ENCODE measurements at places on chromosomes 1 and 21.

- DNase-seq: no peak
These were observed 253.6 kb upstream of the IRF2BP2 start for GRCh38 chr1:234863551-234863971.

DNA sequence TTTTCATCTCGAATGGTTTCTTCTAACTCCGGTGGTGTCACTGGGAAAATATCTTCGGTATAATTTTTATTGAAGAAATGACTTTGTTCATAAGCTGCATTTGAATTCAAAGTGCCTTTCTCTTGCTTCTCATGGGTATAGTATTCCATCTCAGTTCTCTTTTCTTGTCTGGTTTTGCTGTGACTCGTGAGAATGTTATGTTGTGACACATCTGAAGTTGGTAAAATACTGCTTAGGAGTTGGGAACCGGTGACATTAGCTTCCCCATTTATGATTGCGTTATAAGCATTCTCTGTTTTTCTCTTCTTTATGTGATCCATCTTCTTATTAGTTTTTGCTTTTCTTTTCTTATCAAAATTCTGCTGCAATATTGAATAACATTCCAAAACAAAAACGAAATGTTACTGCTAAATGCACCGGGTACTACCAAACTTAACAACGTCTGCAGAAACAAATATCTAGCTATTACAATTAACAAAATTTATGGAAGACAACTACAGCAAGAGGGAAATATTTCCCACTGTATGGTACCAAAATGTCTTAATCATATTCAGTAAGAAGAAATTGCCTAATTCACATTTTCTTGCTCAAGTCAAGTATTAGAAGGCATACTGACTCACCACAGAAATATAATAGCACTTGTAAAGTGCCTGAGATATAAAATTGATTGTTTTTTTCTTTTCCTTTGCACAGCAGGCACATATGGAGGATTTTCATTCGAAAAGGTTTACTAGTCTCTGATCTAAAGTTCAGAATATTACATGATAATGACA lies 15.5 kb downstream of the LRIF1 start:
- DNase-seq: no peak

DNA sequence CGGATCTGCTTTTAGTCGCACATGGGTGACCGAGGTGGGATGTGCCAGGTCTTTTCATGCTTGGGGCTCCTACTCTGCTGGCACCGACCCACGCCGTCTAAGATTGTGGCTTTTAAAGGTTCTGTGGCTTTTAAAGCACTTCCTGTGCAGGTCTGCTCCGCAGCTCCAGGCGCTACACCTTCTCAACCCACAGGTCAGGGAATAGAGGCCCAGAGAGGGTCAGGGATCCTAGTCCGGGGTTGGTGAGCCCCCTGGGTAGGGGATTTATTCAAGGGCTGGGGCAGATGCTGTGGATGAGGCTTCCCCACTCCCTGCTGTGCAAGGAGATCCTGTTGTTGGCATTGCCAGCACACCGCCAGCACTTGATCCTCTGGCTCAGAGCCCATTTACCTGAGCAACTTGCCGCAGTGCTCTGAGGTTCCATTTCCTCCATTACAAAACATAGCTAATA lies 212.8 kb upstream of the RAB4A start:
- peak; percentile 33 for DNase-seq

DNA sequence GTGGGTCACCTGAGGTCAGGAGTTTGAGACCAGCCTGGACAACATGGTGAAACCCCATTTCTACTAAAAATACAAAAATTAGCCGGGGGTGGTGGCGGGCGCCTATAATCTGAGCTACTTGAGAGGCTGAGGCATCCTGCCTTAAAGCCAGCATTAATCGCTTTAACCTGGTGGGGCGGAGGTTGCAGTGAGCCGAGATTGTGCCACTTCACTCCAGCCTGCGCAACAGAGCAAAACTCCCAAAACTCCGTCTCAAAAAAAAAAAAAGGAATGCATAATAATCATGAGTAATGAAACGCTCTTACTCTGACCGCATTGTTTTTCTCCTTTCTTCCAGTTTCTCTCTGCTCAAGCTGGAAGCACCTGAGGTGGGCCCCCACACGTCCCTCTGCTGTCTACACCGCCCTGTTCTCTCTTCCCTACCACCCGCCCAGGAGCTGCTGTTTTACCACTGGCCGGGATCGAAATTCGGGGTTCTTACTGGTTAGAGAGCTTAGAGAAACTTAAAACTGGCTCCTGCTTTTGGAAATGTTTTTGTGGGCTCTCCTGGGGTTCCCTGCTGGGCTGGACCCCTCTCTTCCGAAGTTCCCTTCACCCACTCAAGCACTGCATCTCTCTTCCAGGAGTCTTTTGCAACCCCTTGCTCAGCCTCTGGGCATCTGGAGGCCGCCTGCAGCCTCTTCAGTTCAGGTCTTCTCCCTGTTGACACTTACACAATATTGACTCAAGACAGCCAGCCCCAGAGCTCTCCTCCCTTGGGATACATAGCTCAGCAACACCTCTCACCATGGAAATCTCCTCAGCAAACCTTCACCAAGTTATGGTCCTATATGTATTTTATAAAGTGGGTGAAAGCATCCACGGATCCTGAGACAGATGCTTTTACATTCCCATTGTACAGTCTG lies 62.5 kb downstream of the FAM163A start:
- no peak for DNase-seq

GRCh38 chr1:235093696-235094592 lies 34.7 kb downstream of the TOMM20 start:
- peak; percentile 60 for DNase-seq

DNA sequence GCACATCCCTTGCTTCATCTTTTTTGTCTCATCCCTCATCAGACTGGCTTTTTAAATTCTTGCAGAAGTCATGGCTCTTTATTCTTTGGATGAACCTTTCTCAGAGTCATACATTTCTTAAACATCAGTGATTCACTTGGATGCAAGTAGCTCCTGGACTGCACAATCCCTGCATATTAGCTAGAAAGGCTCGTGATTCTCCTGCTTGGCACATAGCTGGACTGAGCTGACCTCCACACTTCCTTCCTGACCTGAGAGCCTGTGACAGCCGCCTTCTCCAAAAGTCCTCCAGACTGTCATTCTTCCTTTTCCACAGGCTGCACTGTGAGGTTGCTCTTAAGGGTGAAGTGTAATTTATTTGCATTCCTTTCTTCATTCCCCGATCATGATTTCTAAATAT lies 109.4 kb downstream of the RGL1 start:
- DNase-seq: no peak

GRCh38 chr1:119516680-119517079 lies 9.7 kb downstream of the HSD3B1 start:
- DNase-seq: no peak

- no peak for DNase-seq
These were observed 247.9 kb downstream of the GRIK3 start for GRCh38 chr1:36786425-36786824.

DNA sequence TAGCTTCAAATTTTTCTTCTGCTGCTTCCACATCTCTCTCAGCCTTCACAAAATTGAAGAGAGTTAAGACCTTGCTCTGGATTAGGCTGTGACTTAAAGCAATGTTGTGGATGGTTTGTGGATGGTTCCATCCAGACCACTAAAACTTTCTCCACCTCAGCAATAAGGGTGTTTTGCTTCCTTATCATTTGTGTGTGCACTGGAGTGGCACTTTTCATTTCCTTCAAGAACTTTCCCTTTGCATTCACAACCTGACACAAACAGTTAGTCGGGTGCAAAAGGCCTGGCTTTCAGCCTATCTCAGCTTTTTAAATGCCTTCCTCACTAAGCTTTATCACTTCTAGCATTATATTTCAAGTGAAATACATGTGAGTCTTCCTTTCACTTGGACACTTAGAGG lies 30.3 kb downstream of the DENND1B start:
- no peak for DNase-seq

- no peak for DNase-seq
These were observed 6.9 kb downstream of the CAMK1G start for GRCh38 chr1:209590405-209590804.

DNA sequence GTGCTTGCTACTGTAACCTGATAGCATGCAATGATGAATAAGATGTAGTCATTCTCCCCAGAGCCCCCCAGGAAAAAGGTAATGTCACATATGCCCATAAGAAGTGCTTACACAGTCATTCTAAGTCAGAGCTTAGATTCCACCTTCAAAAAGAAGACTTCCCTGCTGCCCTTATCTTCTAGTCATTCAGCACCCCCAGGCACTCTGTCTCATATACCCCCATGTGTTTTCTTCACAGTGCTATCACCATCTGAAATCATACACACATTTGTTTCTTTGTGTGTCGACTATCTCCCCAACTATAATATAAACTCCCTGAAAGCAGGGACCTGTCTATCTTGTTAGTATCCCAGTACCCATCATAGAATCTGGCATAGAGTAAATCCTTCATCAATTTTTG lies 16.2 kb upstream of the OTUD3 start:
- DNase-seq: no peak

DNA sequence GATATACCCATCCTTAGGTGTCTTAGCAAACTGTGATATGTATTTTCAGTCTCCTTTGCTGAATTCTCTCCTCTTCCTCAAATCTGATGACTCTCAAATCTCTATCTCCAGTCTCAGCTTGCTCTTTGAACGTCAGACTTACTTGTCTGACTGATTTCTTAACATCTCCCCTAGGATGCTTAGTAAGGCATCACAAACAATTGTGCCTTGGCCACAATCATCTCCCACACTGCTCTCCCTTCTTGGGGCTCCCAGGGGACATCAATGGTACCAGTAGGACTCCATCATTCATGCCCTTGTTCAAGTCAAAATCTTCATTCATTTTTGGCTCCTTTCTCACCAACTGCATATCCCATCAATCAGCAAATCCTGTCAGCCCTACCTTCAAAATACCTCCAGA lies 42.0 kb downstream of the GNG12 start:
- DNase-seq: no peak

DNA sequence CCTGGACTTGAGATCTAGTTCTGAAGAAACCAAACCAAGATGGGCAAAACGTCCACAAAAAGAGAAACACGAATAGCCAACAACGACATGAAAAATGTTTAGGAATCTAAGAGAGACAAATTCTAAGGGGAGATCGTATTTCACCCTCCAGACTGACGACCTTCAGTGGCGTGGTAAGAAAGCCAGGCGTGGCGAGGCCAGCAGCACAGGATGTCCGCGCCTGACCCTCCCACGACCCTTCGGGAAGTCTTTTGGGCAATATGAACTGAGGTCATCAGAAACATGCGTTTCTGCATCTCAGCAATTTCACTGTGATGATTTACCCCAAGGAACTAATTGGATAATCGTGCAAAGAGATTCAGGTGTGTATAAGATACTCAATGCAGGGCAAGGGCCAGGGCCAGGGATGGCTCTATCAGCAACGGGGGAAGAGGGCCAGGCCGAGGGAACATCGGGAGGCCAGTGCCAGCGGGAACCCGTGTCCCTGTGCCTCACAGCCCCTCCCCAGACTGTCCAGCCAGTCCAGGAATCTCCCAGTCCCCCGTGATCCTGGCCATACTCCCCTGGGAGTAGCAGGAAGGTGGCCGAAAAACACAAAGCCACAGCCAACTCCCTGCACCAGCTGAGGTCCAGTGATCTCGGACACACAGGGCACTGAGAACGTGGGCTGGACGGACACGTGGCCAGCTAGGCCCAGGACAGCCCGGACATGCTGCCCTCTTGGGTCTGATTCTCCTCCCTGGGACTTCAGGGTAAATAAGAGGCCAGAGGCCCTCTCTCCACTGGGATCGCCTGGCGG lies 53.6 kb upstream of the ADARB1 start:
- DNase-seq: no peak

GRCh38 chr1:73644198-73644597 lies 553.8 kb downstream of the LRRIQ3 start:
- no peak for DNase-seq

GRCh38 chr1:112985123-112985522 lies 29.1 kb upstream of the SLC16A1 start:
- DNase-seq: no peak

DNA sequence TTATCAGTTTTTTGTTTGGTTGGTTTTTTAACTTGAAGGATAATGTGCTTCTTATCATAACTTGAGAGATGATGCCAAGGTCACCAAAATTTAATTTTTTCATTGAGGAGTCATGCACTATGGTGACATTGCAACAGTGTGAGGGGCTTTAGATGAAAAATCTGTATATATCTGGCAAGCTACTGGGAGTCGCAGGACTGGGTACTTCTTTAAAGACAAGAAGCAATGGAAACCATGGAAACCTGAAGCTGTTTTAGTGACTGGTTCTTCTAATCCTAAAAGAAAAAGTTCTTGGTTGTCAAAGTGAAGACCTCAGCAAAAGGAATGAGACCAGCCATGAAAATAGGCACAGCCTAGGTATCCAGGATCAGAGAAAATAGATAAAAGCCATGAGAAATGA lies 31.1 kb downstream of the ZC3H11B start:
- no peak for DNase-seq

DNA sequence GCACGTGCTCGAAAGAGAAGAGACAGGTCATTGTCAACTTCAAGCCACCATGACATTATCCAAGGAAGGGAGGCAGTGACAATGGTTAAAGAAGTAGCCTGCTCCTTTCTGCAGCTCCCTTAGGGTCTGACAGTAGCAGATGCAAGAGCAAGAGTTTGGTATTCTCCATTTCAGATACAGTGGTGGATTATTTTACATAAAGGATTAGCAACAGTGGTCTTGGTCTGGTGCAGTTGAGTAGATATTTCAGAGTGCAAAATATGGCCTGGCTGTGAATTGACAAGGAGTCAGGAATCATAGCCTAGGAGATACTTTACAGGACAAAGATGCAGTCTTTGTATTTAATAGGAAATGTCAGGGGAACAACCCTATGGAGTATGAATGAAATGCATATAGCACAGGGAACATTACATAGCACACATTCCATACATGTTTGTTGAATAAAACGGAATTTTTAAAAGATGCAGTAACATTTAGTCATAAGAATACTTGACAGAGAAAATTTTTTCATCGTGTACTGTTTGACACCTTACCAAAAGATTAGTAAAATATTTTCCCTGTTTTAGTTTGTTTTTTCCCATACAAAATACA lies 41.8 kb downstream of the CHRM3 start:
- no peak for DNase-seq

DNA sequence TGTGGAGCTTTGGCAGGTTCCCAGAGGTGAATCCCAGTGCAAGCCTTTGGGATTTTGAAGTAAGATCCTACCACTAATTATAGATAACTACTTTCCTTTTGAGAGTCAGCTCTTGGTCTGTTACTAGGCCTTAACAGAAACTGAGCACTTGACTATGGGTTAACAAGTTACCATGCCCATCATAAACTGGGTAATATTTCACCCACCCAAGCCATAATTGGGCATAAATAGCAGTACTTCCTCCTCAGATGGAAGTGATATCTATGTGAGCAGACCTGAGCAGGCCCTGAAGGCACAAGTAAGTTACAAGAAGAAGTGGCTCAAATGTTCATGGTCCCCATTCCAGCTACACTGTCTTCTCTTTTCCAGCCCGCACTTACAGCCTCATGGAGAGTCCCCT lies 475.9 kb downstream of the LRRIQ3 start:
- DNase-seq: no peak

All from NCI-H1092 (cell line).